ENCODE measurements at places on chromosomes 7 and 10.

DNA sequence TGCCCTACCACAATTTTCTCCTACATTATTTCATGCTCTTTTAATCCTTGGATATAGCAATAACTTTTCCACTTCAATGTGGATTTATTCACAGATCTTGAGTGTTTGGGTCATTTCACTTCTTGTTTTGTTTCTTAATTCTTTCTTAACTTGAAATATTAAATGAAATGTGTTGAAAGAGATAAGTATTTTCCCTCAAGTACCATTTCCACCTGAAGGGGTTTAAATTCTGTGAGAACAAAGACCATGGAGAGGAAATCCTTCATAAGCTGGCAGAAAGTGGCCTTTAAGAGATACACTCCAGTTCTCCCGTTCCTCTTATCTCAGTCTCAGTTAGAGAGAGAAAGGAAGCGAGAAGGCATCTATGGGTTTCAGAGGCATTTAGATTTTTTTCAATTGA is 14.1 kb upstream of the DLD start:
- no peak for DNase-seq

- DNase-seq, result no peak
Observed at GRCh38 chr7:67364441-67365017, 367.9 kb downstream of the TYW1 start.

- no peak for DNase-seq
Observed at GRCh38 chr7:116674508-116675173, 2.6 kb downstream of the MET start.

- DNase-seq, result peak; percentile 62
Observed at GRCh38 chr7:150428671-150429451, 21.6 kb upstream of the GIMAP8 start.

- no peak for DNase-seq
Observed at GRCh38 chr7:103348452-103348851, 1.0 kb downstream of the PSMC2 start.

- no peak for DNase-seq
Observed at GRCh38 chr10:100528123-100528886, 1.4 kb downstream of the NDUFB8 start.

DNA sequence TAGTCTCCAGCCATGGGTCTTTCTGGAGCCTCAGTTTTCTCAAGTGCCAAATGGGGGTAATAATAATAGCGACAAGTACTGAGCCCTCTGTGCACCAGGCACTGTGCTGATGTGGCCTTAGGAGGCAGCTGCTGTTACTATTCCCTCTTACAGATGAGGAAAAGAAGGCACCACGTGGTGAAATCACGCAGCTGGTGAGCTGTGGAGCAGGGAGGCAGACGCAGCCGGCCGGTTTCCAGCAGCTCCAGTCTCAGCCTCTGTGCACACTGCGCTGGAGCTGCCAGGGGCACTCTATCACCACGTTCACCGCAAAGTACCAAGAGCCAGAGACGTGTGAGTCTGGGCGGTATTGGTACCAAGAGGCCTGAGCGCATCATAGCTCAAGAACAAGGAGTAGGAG is 9.6 kb downstream of the PYROXD2 start:
- DNase-seq, result no peak

DNA sequence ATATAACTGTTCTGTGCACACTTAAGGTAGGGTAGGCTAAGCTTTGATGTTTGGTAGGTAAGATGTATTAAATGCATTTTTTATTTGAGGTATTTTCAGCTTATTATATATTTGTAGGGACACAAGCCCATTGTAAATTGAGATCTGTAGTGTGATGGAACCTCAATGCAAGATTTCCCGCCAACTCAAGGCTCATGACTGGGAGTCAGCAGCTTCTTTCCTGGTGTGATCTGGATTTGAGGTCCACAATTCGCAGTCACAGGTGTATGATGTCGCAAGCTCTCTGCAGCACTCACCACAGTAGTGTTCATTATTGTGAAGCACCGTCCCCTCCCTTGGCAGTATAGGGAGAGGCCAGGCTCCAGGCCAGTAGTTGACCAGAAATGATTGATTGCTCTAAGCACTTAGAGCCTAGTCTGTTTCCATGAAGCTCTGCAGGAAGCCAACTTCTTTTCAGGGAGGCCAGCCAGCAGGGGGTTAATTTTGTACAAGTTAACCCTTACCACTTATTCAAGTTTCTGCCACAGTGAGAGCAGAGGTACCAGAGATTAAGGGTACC is 54.9 kb downstream of the SEM1 start:
- no peak for DNase-seq

GRCh38 chr10:18723801-18724200 is 64.6 kb downstream of the ARL5B start:
- DNase-seq, result no peak

DNA sequence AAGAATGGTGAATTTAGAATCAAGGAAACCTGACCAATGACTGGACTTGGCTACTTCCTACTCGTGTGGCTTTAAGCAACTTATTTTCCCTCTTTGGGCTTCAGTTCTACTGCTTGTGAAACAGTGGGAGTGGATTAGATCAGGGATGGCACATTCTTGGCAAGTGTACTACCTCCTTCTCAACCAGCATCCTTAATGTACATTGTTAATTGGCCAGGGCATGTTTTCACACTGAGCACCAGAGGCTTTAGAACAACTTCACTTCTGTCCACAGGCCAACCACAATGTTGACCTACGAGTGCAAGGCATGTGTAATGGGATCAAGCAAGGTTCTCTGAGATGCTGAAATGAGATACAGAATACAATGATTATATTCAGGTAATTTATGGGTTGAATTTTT is 315.3 kb downstream of the ADRA2A start:
- no peak for DNase-seq

GRCh38 chr10:131514454-131514853 is 202.9 kb upstream of the TCERG1L start:
- DNase-seq, result no peak

- DNase-seq, result no peak
Observed at GRCh38 chr10:107056182-107056581, 108.3 kb downstream of the SORCS1 start.

- no peak for DNase-seq
Observed at GRCh38 chr10:391847-392704, 256.8 kb downstream of the ZMYND11 start.

DNA sequence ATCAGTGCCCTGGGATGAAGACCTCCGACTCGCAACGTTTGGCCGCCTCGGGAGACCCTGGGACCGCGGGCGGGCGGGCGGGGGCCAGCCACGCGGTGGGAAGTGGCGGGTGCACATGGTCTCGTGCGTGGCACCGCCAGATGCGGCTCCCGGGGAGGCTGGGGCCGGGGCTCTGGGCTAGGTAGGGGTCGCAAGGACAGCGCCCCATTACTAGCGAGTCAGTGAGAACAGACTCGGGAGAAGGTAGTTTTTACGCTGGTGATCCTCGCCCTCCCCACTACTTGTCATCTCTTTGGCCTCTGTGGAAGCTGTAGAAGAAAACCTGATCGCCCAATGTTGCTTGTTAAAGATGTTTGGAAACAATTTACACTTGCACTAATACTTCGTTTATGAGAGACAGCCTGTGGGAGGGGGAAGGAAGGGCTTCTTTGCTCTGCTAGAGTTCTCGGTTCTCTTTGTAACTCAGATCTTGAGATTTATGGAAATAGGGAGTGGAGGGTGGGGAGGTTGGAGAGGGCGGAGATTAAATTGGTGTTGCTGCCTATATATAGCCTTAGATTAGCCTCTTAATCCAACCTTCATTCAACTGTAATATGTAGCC is 591 bp downstream of the BZW2 start:
- DNase-seq, result no peak

GRCh38 chr10:37813763-37814162 is 43.6 kb downstream of the ZNF248 start:
- DNase-seq, result no peak

DNA sequence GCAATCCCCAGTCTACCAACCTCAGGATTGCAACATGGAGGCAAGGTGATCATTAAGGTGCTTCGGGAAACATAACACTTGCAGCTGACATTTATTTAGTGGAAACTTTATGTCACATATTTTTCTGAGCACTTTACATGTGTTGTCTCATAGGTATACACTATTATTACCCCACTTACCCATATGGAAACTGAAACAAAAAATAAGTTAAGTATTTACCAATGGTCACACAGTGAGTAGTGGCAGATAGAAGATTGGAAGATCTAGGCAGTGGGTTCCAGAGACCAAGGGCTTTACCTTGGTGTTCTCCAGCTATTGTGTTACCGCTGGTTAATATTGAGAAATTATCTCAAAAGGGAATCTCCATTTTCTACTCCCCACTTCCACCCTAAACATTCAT is 1279.1 kb upstream of the SORCS1 start:
- no peak for DNase-seq

Measured in suprapubic skin (tissue), 4 donors.